ENCODE measurements at places on chromosomes 7 and 10. TPM values are rescaled to one million over a fixed set of nuclear protein-coding genes. Genes with fewer than 3 reads are reported as not detected.

DNA sequence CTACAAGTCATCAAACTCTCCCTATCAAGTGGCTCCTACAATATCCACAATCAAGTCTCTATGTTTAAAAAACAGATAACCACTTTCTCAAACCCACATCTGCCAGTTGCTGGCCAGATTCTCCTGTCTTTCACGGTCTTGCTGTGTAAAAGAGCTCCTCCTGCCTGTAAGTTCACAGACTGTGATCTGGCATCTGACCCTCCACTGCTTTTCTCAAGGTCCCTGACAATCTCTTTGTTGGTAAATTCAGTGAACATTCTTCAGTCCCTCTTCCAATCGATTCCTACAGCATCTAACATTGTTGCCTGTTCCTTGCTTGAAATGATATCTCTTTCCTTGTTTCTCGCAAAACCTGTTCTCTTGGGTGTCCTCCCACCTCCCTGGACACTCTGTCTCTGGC is 18.5 kb upstream of the LMOD2 start:
- no peak overlapping the region for H3K4me3 ChIP-seq
- no peak overlapping the region for H3K27ac ChIP-seq
- DNase-seq, result no peak
- peaks cover 4% of the 10 kb centered on the region for H3K4me1 ChIP-seq
- no peaks in the 10 kb centered on the region for H3K27me3 ChIP-seq

The POT1 gene
- 5.4 TPM for polyA plus RNA-seq

The PRSS37 gene
- not detected for polyA plus RNA-seq

DNA sequence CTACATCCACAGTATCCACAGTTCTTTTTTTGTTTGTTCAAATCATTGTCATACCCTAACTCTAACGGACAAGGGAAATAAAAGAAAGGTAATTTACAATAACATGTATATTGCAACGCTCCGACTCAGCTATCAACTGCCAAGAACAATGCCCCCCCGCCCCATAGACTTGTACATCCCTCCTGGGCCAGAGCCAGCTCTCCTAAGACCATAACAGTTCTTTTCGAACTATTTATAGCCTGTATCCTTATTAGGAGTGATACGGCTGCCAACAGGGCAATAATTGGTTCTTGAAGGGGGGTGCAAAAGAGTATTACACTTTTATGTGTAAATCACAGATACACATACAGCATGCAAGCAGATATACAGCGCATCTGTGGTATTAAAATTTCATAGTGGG is 495.7 kb downstream of the GALNT17 start:
- H3K4me3 ChIP-seq, result no peak overlapping the region
- H3K4me1 ChIP-seq, result no peaks in the 10 kb centered on the region
- no peaks in the 10 kb centered on the region for H3K36me3 ChIP-seq

- no peak for DNase-seq
- no peaks in the 10 kb centered on the region for H3K4me1 ChIP-seq
- H3K27me3 ChIP-seq, result no peaks in the 10 kb centered on the region
- H3K36me3 ChIP-seq, result no peaks in the 10 kb centered on the region
- no peak overlapping the region for H3K27ac ChIP-seq
Observed at GRCh38 chr7:50331564-50332208, 27.2 kb downstream of the IKZF1 start.

DNA sequence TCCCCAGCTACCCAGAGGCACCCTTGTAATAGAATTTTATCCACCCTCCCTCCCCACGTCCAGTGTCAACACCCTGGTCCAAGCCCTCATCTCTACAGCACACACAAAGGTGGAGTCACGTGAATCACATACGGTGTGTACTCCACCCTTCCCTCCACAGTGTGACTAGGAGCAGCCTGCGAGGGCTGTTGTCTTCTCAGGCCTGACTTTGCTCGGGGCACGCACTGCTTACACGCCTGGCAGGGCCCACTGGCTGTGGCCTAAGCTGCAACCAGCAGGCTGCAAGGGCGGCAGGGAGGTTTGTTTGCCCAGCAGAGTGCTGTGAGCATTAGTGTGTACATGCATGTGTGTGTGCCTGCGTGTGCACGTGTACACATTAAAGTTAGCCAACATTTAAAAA is 93.7 kb downstream of the COBL start:
- DNase-seq, result no peak
- H3K36me3 ChIP-seq, result peaks cover 6% of the 10 kb centered on the region
- no peaks in the 10 kb centered on the region for H3K27me3 ChIP-seq
- no peaks in the 10 kb centered on the region for H3K4me1 ChIP-seq
- H3K27ac ChIP-seq, result no peak overlapping the region

- DNase-seq, result no peak
- H3K27me3 ChIP-seq, result no peaks in the 10 kb centered on the region
- peaks cover 2% of the 10 kb centered on the region for H3K4me1 ChIP-seq
- no peak overlapping the region for H3K27ac ChIP-seq
- H3K36me3 ChIP-seq, result no peaks in the 10 kb centered on the region
Observed at GRCh38 chr7:84112771-84113170, 81.8 kb downstream of the SEMA3A start.

DNA sequence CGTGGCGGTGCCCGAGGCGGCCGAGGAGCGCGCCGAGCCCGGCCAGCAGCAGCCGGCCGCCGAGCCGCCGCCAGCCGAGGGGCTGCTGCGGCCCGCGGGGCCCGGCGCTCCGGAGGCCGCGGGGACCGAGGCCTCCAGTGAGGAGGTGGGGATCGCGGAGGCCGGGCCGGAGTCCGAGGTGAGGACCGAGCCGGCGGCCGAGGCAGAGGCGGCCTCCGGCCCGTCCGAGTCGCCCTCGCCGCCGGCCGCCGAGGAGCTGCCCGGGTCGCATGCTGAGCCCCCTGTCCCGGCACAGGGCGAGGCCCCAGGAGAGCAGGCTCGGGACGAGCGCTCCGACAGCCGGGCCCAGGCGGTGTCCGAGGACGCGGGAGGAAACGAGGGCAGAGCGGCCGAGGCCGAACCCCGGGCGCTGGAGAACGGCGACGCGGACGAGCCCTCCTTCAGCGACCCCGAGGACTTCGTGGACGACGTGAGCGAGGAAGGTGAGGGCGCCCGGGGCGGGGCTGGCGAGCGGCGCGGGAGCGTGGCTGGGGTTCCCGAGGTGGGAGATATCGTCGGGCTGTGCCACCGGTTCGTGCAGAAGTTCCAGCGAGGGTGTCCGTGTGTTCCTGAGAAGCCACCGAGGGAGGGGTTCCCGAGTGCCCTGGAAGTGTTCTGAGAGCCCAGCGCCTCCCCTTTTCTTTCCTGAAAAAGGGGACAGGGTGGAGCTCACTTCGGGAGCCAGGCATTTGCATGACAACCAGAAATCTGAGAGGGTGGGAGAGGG is 495 bp downstream of the EIF3B start:
- H3K4me3 ChIP-seq, result peak overlapping the region; percentile 79
- no peaks in the 10 kb centered on the region for H3K27me3 ChIP-seq
- peak overlapping the region; percentile 31 for H3K27ac ChIP-seq

The MINPP1 gene
- 19.1 TPM for polyA plus RNA-seq

- H3K27ac ChIP-seq, result no peak overlapping the region
- no peaks in the 10 kb centered on the region for H3K27me3 ChIP-seq
- H3K36me3 ChIP-seq, result no peaks in the 10 kb centered on the region
- no peak for DNase-seq
- no peak overlapping the region for H3K4me3 ChIP-seq
Observed at GRCh38 chr7:50112250-50112649, 19.2 kb upstream of the ZPBP start.

The PRF1 gene
- 3.1 TPM for polyA plus RNA-seq

The SEMA3E gene
- 1.2 TPM for polyA plus RNA-seq

GRCh38 chr10:31701546-31701945 is 227.1 kb downstream of the ARHGAP12 start:
- H3K36me3 ChIP-seq, result no peaks in the 10 kb centered on the region
- no peaks in the 10 kb centered on the region for H3K4me1 ChIP-seq
- peak overlapping the region; percentile 35 for H3K27ac ChIP-seq
- H3K27me3 ChIP-seq, result no peaks in the 10 kb centered on the region
- no peak overlapping the region for H3K4me3 ChIP-seq

- no peaks in the 10 kb centered on the region for H3K36me3 ChIP-seq
- no peaks in the 10 kb centered on the region for H3K4me1 ChIP-seq
- no peak for DNase-seq
- H3K27ac ChIP-seq, result no peak overlapping the region
- no peak overlapping the region for H3K4me3 ChIP-seq
Observed at GRCh38 chr7:91427051-91427450, 162.8 kb downstream of the FZD1 start.

The FGFR2 gene
- 13.2 TPM for polyA plus RNA-seq

The CYP3A4 gene
- 1,082 TPM for polyA plus RNA-seq

DNA sequence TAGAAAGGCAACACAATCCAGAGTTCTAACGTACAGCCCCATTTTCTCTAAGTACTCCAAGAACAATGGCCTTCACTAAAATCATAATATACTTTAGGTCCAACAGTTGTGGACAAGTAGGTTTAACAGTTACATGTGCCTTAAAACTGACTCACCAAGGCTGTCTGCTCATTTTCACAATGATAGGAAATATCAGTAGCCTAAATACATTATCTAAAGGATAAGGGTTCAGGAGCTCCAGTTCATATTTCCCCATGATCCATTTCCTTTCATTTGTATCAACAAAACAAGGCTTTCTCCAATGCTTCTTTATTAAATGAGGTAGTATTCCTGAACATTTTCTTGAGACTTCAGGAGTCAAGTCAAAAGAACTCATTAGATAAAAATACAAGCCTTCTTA is 164.0 kb downstream of the SLC25A13 start:
- H3K4me3 ChIP-seq, result no peak overlapping the region
- no peaks in the 10 kb centered on the region for H3K4me1 ChIP-seq
- H3K36me3 ChIP-seq, result peaks cover 36% of the 10 kb centered on the region

GRCh38 chr10:12390733-12391132 is 41.4 kb downstream of the CAMK1D start:
- no peaks in the 10 kb centered on the region for H3K27me3 ChIP-seq
- DNase-seq, result no peak
- peaks cover 4% of the 10 kb centered on the region for H3K4me1 ChIP-seq

The FFAR4 gene
- polyA plus RNA-seq, result 0.21 TPM

- no peak for DNase-seq
- H3K4me3 ChIP-seq, result no peak overlapping the region
- no peaks in the 10 kb centered on the region for H3K36me3 ChIP-seq
Observed at GRCh38 chr7:18151422-18151821, 123.8 kb upstream of the PRPS1L1 start.

DNA sequence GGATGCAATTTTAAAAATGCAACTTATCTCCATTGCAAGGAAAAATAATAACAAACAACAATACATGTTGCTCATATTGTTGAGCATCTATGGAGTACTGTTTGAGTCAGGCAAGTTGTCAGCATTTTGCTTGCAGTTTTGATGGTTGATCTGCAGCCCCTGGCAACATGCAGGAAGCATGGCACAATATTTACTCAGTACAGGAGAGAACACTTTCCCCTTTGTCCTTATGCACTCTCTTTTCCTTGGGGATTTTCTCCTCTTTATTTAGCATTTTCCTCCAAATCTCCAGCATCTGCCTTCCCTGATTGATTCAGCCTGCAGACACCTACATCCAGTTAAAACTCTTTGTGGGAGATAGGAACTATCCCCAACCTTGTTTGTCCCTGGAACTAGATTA is 620.5 kb upstream of the LRRN3 start:
- no peaks in the 10 kb centered on the region for H3K4me1 ChIP-seq
- no peak for DNase-seq
- H3K27ac ChIP-seq, result no peak overlapping the region
- no peaks in the 10 kb centered on the region for H3K36me3 ChIP-seq
- no peaks in the 10 kb centered on the region for H3K27me3 ChIP-seq
- H3K4me3 ChIP-seq, result no peak overlapping the region

DNA sequence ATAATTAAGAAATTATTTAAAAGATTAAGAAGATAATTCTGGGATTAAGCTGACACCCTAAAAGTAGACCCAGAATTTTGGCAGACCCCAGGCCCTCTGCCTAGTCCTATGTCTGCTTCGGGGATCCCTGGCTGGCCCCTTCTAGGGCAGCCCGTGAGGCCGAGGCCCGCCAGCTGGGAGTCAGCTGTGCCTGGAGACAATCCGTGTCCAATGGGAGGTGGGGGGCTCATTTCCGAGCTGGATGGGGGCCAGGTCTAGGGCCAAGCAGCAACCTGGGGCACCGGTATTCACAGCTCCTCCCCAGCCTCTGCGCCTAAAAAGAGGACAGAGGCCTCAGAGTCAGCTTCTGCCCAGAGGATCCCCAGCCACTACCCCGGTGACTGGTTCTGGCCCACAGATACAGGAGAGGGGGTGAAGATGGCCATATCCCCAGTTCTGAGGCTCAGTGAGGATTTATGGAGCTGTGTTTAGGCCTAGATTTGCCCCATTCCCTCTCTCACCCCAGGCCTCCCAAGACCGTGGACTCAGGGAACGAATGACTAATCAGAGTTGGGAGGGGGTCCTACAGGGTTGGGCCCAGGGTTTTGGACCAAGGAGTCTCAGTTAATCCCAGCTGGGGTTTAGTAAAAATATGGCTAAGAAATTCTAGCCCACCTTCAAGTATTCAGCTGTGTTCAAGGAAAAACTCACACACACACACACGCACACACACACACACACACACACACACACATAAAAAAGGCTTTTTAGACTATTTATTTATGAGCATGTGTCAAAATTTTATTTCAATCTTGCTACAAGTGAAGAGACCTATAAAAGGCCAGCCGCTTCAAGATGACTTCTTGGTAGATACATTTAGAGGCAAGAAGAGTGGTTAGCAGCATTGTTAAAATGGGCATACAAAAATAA is 37.4 kb upstream of the LBX1 start:
- no peaks in the 10 kb centered on the region for H3K4me1 ChIP-seq
- H3K27me3 ChIP-seq, result no peaks in the 10 kb centered on the region
- no peaks in the 10 kb centered on the region for H3K36me3 ChIP-seq
- no peak for DNase-seq

DNA sequence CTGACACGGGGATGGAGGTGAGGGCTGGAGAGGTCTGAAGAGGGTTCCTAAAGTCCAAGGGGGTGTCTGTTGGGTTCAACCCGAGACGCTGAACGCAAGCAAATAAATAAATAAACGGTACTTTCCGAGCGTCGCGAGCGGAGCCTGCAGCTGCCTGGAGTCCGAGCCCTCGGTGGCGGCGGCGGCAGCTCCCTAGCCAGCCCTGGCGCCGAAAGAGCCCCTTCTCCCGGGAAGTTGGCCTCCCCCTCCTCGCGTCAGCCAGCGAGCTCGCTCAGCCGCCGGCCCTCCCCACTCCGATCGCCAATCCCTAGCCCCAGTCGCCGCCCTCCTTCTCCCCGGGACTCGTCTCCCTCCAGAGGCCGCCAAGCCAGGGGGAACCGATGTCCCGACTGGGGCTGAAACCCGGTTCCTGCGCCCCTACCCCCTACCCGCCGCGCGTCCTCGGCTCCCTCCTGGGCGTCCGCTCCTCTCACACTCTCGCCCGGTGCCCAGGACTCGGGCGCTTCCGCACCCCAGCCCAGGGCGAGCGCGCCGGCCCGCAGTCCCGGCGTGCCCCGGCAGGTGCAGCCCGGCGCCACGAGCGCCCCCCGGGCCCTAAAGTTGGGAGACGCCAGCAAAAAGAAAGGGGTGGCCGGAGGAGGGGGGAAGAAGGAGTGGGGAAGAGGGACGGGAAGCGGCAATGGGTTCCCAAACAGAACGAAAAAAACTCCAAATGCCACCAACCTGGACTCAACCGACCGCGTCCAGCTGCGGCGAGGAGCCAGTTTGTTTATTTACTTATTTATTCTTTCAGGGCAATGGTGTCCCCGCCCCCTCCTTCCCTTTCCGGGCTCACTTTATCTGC is at the start of gene GFRA1:
Gene GFRA1, minus strand, starts transcription at position 767 of the 844 bp plus-strand sequence. CDS start 1,177 bp downstream, outside the sequence.
- no peak for DNase-seq
- H3K27ac ChIP-seq, result peak within 1 kb of the TSS; percentile 90
- peaks cover 27% of the 10 kb centered on the region for H3K4me1 ChIP-seq
- no peaks in the 10 kb centered on the region for H3K36me3 ChIP-seq
- no peaks in the 10 kb centered on the region for H3K27me3 ChIP-seq

GRCh38 chr7:139640681-139641080 is 117.2 kb downstream of the CLEC2L start:
- DNase-seq, result no peak
- H3K27ac ChIP-seq, result no peak overlapping the region
- H3K27me3 ChIP-seq, result no peaks in the 10 kb centered on the region

All from liver (tissue), 10 donors.